Right hindlimb (tissue), 1 donor: ENCODE measurements at places on chromosomes 5 and 9.
A peak's percentile ranks its signal among the peaks of the same experiment; 100 is the strongest.

- no peak for DNase-seq
These were observed 65.4 kb upstream of the ASTN2 start for GRCh38 chr9:117480253-117480652.

DNA sequence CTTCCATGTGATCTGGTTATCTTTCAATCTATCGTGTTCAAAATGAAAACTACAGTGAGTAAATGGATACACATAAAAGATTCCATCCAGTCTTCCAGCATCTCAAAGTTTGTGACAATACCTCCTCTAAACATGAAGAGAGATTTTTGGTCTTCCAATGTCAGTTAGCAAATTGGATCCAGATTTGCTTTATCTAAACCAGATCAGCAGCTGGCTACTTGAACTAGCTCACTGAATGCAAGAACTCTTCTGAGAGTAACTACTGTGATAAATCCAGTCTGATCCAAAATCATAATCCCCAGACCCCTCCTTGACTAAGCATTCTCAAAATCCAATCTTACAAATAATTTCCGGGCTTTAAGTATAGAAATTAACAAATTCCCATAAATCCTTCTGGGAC lies 2177.9 kb upstream of the C9orf72 start:
- no peak for DNase-seq

DNA sequence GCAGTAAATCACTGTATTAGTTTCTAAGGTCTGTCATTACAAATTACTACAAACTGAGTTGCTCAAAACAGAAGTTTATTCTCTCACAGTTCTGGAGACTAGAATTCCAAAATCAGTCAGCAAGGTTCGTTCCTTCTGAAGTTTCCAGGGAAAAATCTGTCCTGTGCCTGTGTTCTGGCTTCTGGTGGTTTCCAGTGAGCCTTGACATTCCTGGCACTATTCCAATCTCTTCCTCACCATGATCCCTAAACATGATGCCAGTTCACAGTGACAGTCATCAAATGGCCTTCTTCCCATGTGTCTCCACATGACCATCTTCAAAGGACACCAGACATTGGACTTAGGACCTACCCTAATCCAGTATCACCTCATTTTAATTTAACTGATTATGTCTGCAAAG lies 351.4 kb downstream of the PLK2 start:
- DNase-seq = no peak

DNA sequence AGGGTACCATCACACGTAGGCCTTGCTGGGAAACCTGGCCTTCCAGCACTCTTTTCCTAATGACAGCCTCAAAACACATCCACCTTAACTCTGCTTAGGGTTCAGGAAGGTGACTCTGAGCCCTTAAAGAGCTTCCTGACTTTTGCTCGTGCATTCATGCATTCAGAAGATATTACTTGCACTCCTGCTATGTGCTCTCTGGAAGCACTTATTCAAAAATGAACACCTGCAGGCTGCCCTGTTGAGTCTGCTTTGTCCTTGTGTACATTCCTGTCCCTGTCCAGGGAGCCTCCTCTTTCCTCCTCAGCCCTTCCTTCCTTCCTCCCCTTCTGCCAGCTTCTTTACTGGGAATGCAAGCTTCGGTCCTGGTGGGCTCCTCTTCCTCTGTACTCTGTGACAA lies 61.5 kb downstream of the SPRY4 start:
- no peak for DNase-seq

DNA sequence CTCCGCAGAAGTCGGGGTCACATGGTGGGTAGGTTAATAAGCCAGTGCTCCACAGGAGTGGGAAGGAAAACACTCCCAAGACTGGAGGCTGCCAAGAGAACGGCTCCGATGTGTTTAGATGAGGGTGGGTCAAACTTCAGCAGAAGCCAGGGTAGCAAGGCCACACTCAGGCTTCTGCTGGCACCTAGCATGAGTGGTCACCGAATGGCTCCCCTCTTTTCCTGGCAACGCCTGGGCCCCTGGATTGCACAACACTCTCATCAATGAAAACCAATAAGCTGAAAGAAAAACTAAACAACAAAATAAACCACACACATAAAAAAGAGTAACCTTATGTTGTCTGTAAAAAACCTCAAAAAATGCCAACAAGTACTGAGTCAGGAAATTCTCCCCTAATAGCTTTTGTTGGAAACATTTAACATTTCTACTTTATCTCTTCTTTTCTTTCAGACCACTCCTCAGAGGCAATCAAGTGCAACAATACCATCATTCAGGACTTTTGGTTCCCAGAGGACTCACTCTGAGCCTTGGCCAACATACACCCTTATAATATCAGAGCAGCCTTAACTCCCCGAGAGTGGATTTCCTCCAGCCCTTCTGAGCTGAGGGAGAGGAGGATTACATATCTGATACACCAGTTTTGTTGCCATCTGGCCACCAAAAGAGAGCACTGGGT lies 279.9 kb downstream of the ENC1 start:
- DNase-seq = no peak

GRCh38 chr9:12272471-12273120 lies 420.6 kb upstream of the TYRP1 start:
- DNase-seq = peak; percentile 82

DNA sequence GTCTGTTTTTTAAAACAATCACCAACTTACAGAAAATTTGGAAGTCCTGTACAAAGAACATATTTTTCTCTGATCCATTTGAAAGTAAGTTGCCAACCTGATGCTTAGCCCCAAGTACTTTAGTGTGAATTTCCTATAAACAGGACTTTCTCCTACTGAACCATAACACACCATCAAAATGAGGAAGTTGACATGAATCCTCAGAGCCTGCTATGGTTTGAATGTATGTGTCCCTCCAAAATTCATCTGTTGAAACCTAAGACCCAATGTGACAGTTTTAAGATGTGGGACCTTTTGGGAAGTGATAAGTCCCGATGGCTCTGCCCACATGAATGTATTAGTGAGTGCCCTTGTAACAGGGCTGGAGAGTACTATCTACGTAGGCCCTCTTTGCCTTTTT lies 6.4 kb upstream of the ACOT12 start:
- no peak for DNase-seq

GRCh38 chr5:96254980-96255691 lies 177.9 kb downstream of the PCSK1 start:
- DNase-seq = no peak

GRCh38 chr9:27622693-27623340 lies 49.5 kb upstream of the C9orf72 start:
- no peak for DNase-seq

- DNase-seq = no peak
These were observed 39.8 kb upstream of the TLE1 start for GRCh38 chr9:81729135-81729534.

- DNase-seq = no peak
These were observed 2.9 kb downstream of the FAM13B start for GRCh38 chr5:138029944-138030343.

- peak; percentile 35 for DNase-seq
These were observed 267.2 kb downstream of the RAB3C start for GRCh38 chr5:58849921-58850667.

- peak; percentile 45 for DNase-seq
These were observed 665.5 kb upstream of the ZNF608 start for GRCh38 chr5:125411744-125412560.

DNA sequence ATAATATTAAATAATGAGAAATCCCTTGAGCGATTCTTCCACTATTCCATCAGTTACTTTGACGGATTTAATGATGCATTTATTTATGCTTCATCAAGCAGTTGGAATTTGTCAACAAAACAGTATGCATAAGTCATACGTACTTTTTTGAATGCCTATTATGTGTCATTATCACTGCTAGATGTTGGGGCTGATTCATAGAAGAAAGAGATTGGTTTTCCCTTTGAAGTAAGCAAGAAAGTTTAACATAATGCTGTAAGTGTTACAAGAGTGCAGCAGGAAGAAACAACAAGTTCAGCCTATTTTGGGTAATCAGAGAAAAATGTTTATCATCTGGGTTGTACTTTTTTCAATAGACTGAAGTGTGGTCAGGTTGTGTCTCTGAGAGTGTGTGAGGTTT lies 121.2 kb upstream of the RANBP3L start:
- no peak for DNase-seq

DNA sequence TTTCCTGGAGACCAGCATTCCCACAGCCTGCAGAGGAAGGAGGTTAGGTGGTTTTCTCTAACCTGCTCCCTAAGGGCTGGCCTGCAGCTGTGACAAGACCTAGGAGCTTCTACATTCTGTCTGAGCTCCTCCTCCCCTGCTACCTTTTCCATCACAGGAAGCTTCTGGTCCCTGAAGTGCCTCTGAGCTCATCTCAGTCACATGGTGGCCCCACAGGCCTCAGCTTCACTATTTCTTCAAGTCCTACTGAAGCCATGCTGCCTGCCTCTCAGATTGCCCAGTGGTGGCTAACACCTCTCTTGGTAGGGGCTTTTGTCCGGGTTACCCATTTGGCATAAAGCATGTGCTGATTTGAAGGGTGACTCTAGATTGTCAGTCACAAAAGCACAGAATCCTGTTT lies 259.4 kb downstream of the CRB2 start:
- no peak for DNase-seq

DNA sequence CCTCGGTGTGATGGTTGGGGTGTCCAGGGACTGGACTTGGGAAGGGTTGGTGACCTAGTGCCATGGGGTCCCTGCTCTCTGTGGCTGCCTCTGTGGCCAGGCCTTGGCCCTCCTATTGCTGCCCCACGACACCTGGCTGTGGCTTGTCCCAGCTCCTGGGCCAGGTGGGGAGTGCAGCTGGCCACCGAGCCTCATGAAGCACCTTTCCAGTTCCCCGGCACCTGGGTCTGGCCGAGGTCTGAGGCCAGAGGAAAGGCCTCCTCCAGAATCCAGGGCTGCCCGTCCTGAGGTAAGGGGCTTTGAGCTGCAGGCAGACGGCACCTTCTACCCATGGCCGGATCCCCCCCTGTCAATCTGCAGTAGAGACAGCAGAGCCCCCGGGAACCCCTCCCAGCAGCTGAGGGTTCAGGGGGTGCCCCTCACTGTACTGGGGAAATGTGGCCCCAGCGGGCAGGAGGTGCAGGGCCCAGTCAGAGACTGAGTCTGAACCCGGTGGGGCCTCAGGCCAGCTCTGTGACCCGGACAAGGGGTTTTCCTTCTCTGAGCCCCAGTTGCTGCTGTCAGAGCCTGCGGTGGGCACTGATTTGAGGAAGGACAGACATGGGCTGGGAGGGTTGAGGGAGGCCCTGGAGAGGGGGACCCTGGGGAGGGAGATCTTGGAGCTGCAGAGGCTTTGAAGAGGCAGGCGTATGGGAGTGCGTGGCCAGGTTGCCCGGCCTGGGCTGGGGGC lies 54.5 kb downstream of the RXRA start:
- no peak for DNase-seq

DNA sequence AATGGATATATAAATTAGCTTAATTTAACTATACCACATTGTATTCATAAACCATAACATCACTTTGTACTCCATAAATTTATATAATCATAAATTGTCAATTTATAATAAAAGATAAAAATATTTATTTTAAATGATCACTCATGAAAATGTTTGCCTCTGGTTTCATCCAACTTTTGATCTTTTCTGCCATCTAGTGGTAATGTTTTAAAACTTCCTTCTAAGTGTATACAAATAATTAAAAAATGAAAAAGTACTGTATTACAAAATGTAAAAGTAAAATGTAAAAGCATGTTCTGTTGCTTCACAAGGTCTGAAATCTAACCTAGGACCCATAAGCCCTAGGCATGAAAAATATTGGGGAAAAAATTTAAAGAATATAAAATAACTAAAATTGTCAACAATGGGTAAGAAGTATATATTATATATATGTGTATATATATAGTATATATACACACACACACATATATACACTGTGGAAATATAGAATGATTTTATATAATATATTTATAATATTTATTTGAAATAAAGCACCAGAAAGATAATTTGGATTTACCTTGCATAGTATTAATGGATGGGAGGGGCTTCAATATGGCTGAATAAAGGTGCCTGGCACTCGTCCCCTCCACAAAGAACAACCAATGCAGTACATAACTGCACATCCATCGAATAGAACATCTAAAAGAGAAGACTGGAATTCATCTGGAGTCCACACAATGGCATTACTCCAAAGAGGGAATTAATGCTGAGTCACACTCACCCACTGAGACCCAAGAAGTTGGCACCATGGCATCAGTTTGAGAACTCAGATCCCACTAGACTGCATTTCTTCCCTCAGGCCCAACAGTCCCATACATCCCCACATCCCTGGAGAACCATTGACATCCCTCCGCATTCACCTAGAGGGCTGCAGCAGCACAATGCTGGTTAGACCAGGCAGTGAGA lies 32.5 kb downstream of the ANXA1 start:
- DNase-seq = no peak

- DNase-seq = no peak
These were observed 207.6 kb upstream of the DMRTA1 start for GRCh38 chr9:22238809-22239684.

GRCh38 chr5:177330991-177331842 lies 19.5 kb upstream of the MXD3 start:
- no peak for DNase-seq

GRCh38 chr5:159678657-159679392 lies 237.5 kb upstream of the ADRA1B start:
- no peak for DNase-seq

- no peak for DNase-seq
These were observed 27.7 kb upstream of the GFPT2 start for GRCh38 chr5:180380856-180381255.

GRCh38 chr9:70495514-70495913 lies 81.1 kb upstream of the KLF9 start:
- DNase-seq = no peak

- DNase-seq = no peak
These were observed 60.7 kb upstream of the RPS23 start for GRCh38 chr5:82338771-82339373.
